ENCODE measurements at places on chromosomes 16 and 17.

GRCh38 chr17:74516561-74517328 is 14.5 kb downstream of the CD300LB start:
- DNase-seq: no peak

GRCh38 chr16:69111216-69111875 is 5.9 kb downstream of the HAS3 start:
- DNase-seq: no peak

DNA sequence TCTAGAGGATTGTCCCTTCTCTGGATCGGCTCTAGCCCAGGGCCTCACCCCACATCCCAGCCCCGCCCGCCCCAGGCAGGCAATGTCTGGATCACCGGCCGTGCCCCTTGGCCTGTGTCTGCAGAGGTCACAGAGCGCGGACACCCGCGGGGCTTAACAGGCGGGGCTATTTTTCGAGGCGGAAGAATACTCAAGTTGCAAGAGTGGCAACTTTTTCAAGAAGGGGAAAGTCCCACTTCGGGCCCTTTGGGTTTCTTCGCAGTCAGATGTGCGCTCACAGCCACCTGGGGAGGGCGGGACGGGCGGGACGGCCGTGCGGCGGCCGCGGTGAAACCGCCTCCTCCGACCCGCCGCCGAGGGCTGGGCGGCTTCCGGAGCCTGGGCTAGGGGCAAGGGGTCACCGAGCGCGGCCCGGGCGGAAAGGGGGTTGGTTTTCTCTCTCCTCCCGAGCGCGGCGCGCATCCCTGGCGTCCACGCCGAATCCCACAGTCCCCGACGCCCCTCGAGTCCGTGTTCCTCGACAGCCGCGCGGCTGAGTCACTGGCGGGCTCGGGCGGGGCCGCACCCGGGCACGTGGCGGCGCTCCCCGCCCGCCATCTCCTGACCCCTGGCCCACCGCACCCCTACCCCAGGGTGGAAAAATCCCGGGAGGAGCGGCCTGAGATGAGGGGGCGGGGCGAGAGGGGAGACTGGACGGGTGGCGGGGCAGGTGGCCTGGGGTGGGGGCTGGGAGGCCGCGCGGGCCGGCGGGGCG is 1.2 kb upstream of the PFN1 start:
- peak; percentile 82 for DNase-seq

DNA sequence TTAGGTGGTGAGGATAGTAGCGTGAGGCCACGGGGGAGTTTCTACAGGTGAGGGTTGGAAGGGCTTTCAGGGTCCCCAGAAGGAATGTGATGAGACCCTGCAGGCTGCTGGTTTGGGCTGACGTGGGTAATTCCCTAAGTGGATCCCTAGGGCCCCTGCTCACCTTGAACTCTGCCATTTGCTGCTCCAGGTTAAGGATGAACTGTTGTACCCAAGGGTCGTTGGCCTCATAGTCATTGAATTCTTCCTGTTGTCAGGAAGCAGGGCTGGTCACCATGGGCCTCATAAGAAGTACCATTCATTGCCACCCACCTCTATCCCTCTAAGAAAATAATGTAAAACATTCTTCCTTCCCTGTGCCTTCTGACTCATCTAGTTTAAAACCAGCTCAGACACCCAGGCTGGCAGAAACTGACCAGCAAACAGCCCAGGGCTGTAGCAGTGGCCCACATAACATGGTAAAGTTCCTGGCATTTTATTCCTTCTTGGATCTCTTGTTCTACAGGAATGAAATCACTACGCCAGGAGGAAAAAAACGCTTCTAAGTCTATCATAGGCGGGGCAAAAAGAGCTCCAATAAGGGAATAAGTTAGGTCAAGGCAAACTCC is 27.6 kb downstream of the FCSK start:
- DNase-seq: no peak

- DNase-seq: no peak
These were observed 50.8 kb downstream of the RPH3AL start for GRCh38 chr17:301681-302299.

GRCh38 chr17:71503710-71504465 is 616.9 kb upstream of the SOX9 start:
- no peak for DNase-seq

DNA sequence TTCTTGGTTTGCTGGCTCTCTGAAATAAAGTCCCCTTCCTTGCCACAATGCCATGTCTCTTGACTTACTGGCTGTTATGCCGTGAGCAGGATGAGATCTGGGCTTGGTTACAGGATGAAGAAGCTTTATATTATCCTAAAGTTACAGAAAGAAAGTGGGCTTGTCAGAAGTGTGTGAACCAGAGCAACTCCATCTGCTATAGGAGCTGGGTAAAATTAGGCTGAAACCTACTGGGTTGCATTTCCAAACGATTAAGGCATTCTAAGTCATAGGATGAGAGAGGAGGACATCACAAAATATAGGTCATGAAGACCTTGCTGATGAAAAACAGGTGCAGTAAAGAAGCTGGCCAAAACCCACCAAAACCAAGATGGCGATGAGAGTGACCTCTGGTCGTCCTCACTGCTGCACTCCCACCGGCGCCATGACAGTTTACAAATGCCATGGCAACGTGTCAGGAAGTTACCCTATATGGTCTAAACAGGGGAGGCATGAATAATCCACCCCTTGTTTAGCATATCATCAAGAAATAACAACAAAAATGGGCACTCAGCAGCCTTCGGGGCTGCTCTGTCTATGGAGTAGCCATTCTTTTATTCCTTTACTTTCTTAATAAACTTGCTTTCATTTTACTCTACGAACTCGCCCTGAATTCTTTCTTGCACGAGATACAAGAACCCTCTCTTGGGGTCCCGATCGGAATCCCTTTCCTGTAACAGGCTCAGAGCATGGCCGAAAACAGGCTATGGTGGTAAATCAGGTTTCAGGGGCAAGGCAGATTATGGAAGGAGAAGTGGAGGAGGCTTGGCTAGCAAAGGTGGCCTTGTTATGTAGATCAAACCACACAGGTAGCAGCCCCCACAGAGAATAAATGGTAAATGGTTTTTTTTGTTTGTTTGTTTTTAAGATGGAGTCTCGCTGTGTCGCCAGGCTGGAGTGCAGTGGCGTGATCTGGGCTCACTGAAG is 81.3 kb upstream of the C16orf82 start:
- DNase-seq: no peak

DNA sequence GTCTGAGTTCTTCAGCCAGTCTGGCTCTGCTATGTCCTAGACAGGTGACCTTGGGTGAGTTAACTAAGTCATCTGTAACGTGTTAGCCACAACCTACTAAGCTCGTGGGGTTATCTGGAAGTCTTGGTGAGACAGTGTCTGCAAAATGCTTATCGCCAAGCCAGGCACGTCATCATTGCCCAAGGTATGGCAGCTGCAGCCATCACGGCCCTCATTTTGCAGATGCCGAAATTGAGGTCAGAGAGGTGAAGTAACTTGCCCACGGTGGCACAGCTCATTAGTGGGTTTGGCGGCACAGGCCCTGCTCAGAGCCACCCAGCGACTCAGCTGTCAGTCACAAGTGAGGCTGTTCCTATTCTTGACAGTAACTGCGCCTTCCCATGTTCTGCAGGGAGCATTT is 79.8 kb downstream of the CMIP start:
- no peak for DNase-seq

GRCh38 chr17:28612936-28613872 is 781 bp downstream of the RSKR start:
- DNase-seq: no peak

DNA sequence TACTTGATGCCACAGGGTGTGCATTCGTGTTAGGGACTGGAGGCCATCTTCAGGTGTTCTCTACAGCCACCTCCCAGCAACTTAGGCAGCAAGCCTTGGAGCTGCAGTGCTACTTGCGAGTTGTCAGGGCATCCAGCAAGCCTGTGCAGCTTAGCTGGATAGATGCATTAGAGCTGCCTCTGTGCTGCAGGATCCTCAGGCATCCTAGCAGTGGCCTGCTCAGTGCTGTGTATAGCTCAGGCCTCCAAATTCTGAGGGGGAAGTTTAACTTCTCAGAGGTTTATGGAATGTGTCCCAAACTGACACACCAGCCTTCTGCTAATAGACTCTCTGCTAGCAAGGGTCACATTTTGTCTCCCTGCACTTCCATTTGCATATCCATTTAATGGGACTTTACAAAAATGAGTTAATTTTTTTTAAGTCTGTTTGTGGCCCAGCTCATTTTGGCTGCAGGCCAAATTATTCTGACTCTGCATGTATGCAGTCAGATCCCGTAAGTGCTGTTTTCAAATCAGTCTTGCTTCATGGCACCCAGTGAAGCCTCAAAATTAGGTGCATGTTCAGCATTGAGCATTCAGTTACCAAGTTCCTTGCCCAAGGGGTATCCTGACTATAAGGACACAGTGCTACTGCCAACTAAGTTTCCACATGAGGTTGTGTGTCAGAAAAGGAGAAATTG is 6.8 kb downstream of the GABARAPL2 start:
- DNase-seq: no peak

GRCh38 chr17:1227917-1228780 is 42.1 kb upstream of the BHLHA9 start:
- DNase-seq: no peak

- DNase-seq: peak; percentile 28
These were observed 13.9 kb downstream of the RECQL5 start for GRCh38 chr17:75652934-75653549.

GRCh38 chr17:44197980-44198720 is 1.5 kb downstream of the ATXN7L3 start:
- DNase-seq: peak; percentile 76

GRCh38 chr17:79171188-79171587 is 96.6 kb downstream of the ENGASE start:
- no peak for DNase-seq

GRCh38 chr17:4426499-4427208 is 7.1 kb upstream of the SPNS3 start:
- DNase-seq: no peak

- no peak for DNase-seq
These were observed 9.5 kb downstream of the HSD17B2 start for GRCh38 chr16:82044585-82044911.

DNA sequence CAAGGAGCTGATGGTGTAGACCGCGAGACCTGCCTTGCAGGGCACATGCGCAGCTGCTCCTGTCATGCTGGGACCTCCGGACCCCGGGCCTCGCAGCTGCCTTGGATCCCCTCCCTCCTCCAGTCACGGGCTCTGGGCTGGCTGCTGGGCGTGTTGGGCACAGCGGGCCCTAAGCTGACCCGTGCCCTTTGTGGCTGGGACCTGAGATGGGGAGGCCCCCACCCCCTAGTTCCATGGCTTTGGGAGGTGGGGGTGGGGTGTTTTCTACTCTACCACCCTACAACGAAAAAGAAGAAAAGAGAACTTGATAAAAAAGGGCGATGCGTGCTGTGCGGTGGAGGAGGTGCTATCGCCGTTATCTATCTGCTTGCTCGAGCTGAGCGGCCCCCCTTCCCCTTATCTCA is 14.5 kb downstream of the ZFPM1 start:
- no peak for DNase-seq

- no peak for DNase-seq
These were observed 160.6 kb downstream of the PRKCB start for GRCh38 chr16:23996258-23996955.

DNA sequence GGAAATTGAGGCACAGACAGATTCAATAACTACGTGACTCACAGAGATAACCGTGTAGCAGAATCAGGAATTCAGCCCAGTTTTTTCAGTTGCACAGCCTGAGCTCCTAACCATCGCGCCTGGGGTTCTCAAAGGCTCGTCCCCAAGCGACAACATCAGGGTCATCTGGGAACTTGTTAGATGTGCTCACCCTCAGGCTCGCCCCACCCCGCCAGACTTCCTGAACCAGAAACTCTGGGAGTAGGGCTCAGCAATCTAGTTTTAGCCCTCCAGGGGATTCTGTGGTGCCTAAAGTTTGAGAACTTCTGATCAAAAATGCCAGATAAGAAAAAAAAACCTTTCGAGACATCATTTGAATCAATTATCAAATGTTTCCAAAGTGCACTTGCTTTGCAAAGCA is 559.8 kb downstream of the WWOX start:
- no peak for DNase-seq

GRCh38 chr17:40530531-40530994 is 29.1 kb upstream of the TNS4 start:
- DNase-seq: no peak

DNA sequence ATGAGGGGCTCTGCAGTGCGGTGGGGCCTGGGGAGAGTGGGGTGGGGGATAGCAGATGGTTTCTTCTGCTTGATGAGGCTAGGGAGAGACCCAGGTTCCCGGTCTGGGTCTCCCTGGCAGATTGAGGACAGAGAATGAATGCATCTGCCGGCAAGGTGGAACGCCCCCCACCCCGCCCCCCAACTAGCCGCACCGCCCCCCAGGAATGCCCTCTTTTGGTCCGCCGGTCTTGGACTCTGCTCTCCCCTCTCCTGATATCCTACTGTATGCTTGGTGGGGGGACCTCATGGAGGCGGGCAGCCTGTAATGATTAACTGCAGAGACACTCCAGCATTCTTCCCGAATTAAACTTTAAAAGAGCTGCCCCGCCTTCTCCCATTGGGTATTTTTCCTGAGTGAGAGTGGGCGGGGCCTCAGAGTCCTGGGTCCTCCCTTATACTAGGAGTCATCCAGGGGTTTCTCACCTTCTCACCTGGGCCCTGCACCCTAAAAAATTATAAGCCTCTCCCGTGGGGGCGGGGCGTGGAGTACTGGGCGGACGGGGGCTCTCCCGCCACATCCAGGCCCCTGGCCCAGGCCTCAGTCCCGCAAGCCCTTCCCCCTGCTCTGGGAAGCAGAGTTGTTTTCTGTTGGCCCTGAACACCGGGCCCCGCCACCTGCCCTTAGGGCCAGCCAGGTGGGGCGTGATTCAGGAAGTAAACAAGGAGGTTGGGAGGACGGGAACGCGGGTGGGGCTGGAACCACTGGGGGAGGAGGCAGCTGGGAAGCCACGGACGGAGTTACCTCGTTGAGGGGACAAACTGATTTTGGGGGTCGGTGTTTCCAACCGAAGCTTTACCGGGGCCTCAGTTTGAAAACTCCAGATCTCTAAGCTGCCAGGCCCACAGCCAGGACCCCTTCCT is 1.5 kb downstream of the GRB7 start:
- no peak for DNase-seq

DNA sequence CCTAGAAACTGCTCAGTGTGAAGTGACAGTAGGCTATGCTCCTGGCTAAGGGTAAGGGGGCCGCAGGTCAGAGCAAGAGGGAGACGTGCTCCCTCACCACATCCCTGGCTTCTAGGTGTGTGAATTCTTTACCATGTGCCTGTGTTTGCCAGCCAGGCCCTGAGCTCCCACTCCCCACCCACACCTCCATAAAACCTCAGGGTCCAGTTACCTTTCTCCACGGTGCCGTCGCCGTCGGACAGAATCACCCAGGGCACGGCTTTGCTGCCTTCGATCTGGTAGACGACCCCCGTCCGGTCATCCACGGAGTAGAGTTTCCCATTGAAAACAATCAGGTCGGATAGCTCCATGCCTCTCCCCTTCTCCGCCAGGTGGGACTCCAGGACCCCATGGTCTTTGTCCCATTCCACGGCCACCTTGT is 12.8 kb downstream of the CANT1 start:
- DNase-seq: no peak

Measured in naive thymus-derived CD4-positive, alpha-beta T cell (primary cell).